ENCODE measurements at places on chromosomes 4 and X.

GRCh38 chr4:22345678-22346077 is 170.2 kb downstream of the ADGRA3 start:
- DNase-seq: no peak

DNA sequence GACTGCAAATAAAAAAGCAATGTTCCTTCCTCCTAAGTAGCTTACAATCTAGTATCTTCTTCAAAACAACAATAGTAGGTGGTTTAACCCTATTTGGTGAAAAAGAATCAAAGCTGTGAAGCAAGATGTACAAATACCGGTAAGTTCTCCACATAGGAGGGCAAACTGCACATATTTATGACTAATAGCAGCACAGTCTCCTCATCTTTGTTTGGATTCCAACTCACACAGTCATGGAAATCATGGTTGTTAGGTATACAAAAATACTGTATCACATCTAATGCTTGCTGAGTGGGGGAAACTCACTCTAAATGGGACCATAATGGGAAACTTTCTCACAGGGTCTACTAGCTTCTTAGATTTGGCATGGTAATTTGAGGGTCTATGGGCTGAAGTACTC is 597.2 kb downstream of the INPP4B start:
- no peak for DNase-seq

GRCh38 chrX:39304746-39305145 is 503.5 kb downstream of the MID1IP1 start:
- no peak for DNase-seq

DNA sequence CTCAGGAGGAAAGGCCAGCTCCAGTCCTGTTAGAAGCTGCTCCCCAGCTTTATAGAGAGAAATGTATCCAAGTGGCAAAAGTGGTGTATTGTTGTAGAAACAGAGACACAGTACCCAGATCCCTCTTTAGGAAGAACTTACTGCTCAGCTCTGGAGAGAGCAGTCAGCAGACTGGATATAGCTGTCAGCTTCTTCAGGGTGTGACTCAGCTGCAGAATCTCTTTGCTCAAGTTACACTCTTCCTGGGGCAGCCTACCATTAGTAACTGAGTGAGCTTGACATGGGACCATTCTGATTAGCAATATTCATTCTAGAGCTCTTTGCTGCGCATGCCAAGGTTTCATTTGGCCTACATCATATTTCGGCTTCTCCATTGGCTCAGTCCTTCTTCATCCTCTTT is 40.5 kb downstream of the ATP1B4 start:
- DNase-seq: no peak

- no peak for DNase-seq
These were observed 89.8 kb downstream of the FNIP2 start for GRCh38 chr4:158858410-158859199.

DNA sequence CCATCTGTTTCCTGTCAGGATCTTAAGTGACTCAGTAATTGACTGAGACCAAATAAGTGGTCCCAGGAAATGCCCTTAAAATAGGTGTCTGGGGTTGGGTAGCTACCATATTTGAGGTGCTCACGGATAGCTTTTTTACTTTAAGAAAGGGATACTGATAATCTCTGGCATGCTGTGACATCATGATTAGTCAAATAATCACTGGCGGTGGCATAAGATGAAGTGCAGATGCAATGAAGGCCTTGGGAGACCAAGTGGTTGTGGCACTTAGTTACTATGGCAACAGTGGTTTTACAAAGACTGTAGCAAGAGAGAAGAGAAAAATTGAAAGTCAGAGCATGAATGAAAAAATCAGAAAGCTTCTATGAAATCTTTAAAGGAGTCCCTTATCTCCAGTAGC is 114.5 kb upstream of the SLIT2 start:
- no peak for DNase-seq

GRCh38 chr4:188113156-188113555 is 3.8 kb upstream of the TRIML2 start:
- DNase-seq: no peak

DNA sequence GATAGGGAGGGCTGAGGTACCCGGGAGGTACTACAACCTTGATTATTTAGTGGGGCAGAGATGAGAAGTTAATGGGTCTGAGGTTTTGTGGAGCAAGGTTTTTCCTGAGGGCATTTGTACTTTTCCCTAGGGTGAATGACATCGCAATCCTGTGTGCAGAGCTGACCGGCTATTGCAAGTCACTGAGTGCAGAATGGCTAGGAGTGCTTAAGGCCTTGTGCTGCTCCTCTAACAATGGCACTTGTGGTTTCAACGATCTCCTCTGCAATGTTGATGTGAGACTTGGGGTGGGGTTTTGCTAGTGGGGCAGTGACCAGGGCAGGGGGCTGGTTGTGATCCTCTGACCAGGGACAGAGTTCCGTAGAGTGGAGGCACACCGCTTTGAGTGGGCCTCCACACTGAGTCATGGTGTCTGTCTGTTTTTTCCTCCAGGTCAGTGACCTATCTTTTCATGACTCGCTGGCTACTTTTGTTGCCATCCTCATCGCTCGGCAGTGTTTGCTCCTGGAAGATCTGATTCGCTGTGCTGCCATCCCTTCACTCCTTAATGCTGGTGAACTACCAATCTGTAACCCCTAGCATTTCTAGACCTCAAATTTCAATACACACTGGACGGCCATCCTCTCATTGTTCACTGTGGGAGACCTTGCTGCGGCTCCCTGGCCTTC is 9.9 kb downstream of the MED12 start:
- no peak for DNase-seq

DNA sequence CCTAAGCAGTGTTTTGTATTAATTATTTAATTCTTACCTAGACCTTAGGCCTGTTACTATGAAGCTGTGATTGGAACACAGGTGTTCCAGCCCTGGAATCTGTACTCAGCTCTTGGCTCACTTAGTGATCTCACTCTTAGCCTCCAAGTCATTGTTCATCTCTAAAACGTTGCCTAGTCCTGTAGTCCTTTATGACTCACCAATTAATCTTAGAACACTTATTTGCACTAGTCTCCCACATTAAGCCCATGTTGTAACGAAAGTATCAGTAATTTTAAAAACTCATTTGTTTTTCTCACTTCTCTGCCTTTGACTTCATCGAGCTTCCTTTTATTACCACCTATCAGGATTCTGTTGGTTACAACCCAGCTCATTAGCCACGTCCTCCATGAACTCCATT is 1224.7 kb upstream of the TENM3 start:
- no peak for DNase-seq

DNA sequence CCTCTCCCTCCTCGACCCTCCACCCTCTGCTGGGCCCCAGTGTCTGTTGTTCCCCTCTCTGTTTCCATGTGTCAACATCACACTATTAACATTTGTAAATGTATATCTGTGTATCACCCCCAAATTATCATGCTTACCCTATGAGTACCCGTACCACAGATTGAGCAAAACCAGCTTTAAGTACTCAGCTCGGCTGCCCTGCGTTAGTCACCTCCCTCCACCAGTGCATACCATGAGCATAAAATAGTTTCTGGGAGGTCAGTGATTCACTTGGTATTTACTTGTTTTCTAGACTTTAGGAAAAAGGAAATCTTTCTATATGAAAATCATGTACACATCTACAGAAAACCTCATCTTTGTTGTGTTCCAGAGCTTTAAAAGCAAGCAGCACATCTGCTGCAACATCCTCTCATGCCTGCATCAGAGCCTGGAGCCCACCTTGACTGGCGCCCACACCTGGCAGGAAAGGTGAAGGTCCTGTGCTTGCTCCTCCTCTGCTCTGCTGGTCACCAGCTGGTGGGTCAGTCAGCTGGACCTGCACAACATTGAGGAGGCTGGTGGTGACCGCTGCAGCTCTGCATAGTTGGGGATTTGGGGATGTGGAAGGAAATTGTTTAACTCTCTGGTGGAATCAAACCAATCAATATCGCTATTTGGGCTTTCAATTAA is 214.4 kb upstream of the KLF3 start:
- no peak for DNase-seq

GRCh38 chr4:3520796-3521600 is 11.2 kb downstream of the LRPAP1 start:
- DNase-seq: no peak
